ENCODE measurements at places on chromosomes 12 and 14.

DNA sequence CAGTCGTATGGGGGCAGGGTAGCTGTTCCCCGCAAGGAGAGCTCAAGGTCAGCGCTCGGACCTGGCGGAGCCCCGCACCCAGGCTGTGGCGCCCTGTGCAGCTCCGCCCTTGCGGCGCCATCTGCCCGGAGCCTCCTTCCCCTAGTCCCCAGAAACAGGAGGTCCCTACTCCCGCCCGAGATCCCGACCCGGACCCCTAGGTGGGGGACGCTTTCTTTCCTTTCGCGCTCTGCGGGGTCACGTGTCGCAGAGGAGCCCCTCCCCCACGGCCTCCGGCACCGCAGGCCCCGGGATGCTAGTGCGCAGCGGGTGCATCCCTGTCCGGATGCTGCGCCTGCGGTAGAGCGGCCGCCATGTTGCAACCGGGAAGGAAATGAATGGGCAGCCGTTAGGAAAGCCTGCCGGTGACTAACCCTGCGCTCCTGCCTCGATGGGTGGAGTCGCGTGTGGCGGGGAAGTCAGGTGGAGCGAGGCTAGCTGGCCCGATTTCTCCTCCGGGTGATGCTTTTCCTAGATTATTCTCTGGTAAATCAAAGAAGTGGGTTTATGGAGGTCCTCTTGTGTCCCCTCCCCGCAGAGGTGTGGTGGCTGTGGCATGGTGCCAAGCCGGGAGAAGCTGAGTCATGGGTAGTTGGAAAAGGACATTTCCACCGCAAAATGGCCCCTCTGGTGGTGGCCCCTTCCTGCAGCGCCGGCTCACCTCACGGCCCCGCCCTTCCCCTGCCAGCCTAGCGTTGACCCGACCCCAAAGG, 804 bp downstream of the GAPDH start:
- peak; percentile 79 for DNase-seq
- H3K27me3 ChIP-seq = no peaks in the 10 kb centered on the region
- peak overlapping the region; percentile 99 for H3K27ac ChIP-seq
- H3K36me3 ChIP-seq = peaks cover 88% of the 10 kb centered on the region

- no peaks in the 10 kb centered on the region for H3K27me3 ChIP-seq
- H3K27ac ChIP-seq = no peak overlapping the region
- H3K4me3 ChIP-seq = no peak overlapping the region
- no peaks in the 10 kb centered on the region for H3K36me3 ChIP-seq
- H3K4me1 ChIP-seq = no peaks in the 10 kb centered on the region
Measured at GRCh38 chr12:125233319-125233718, 168.1 kb downstream of the AACS start.

DNA sequence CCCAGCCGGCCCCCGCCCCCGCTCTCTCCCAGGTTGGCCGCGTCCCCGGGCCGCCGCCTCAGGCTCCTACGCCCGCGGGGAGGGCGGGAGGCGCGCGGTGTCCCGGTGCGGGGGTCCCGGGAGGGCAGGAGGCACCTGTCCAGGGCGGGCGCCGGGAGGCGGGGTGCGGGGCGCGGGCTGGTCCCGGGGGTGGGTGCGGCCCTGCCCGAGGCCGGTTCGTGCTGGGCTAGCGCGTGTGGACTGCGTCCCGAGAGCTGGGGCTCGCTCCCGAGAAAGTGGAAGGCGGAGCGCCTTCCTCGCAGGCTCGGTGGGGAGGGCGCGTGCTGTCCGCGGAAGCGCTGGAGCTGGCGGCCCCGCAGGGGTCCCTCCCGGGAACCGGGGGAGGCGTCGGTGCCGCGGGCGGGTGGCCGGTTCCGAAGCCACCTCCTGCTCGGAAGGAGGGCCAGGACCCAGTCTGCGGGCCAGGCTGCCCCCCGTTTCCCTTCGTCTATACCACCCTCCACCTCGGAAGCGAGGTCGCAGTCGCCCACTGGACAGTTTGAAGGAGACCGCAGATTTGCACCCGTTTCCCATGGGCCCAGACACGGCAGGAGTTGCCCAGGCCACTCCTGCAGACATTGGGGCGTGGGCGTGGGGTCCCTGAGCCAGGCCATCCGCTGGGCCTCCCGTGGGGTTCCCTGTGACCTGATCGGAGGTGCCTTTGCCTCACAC, 636 bp downstream of the ZFYVE21 start:
- no peaks in the 10 kb centered on the region for H3K27me3 ChIP-seq
- H3K4me1 ChIP-seq = peaks cover 31% of the 10 kb centered on the region
- peaks cover 18% of the 10 kb centered on the region for H3K36me3 ChIP-seq
- peak; percentile 20 for DNase-seq

DNA sequence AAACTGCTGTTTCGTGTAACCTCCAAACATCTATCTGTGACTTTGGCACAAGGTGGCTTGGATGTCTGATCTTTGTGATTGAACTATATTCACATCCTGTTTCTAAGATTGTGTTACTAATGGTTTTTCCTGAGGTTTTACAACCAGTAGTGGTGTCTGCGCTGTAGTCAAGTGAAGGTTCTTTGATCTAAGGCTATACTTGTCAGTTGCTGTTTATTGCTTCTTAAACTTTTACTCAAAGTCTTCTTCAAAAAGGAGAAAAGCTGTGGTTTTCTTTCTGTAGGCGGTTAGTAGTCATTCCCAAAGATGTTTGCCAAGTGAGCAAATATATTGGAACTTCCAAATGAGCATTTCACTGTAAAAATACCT, 12.3 kb upstream of the CALM1 start:
- H3K4me3 ChIP-seq = no peak overlapping the region
- H3K27ac ChIP-seq = no peak overlapping the region
- H3K4me1 ChIP-seq = peaks cover 25% of the 10 kb centered on the region

GRCh38 chr14:25400607-25401206, 350.8 kb upstream of the STXBP6 start:
- no peaks in the 10 kb centered on the region for H3K27me3 ChIP-seq
- peak; percentile 11 for DNase-seq
- no peaks in the 10 kb centered on the region for H3K36me3 ChIP-seq
- peaks cover 11% of the 10 kb centered on the region for H3K4me1 ChIP-seq

DNA sequence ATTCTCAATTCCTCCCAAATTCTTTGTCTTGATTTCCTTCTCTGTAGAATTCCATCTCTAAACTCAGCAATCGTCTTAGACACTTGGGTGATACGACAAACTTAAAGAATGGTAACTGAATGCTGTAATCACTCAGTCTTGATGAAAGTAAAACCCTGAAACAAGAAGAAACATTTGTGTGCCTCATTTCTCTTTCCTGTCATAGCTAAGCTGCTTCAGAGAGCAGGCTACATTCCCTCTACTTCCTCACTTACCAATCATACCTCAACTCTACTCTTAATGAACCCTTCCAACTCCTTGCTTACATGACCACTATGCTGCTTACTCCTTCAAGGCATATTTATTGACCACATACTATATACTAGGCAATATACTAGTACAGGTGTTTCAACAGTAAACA, 8.3 kb downstream of the MAP4K5 start:
- H3K36me3 ChIP-seq = peaks cover 7% of the 10 kb centered on the region
- H3K27me3 ChIP-seq = no peaks in the 10 kb centered on the region
- H3K27ac ChIP-seq = peak overlapping the region; percentile 6
- H3K4me1 ChIP-seq = peaks cover 47% of the 10 kb centered on the region

- peak; percentile 10 for DNase-seq
- peaks cover 15% of the 10 kb centered on the region for H3K4me1 ChIP-seq
- H3K4me3 ChIP-seq = peak within 1 kb of the TSS; percentile 74
- H3K27me3 ChIP-seq = peaks cover 55% of the 10 kb centered on the region
- peak within 1 kb of the TSS; percentile 80 for H3K27ac ChIP-seq
- H3K36me3 ChIP-seq = no peaks in the 10 kb centered on the region
Measured at GRCh38 chr14:71932229-71932981, at the start of gene RGS6. Gene RGS6 (plus strand): TSS chr14:71932429.

- no peak overlapping the region for H3K4me3 ChIP-seq
- no peak for DNase-seq
- H3K27me3 ChIP-seq = no peaks in the 10 kb centered on the region
- H3K27ac ChIP-seq = no peak overlapping the region
Measured at GRCh38 chr14:88611878-88612277, 49.0 kb downstream of the ZC3H14 start.

DNA sequence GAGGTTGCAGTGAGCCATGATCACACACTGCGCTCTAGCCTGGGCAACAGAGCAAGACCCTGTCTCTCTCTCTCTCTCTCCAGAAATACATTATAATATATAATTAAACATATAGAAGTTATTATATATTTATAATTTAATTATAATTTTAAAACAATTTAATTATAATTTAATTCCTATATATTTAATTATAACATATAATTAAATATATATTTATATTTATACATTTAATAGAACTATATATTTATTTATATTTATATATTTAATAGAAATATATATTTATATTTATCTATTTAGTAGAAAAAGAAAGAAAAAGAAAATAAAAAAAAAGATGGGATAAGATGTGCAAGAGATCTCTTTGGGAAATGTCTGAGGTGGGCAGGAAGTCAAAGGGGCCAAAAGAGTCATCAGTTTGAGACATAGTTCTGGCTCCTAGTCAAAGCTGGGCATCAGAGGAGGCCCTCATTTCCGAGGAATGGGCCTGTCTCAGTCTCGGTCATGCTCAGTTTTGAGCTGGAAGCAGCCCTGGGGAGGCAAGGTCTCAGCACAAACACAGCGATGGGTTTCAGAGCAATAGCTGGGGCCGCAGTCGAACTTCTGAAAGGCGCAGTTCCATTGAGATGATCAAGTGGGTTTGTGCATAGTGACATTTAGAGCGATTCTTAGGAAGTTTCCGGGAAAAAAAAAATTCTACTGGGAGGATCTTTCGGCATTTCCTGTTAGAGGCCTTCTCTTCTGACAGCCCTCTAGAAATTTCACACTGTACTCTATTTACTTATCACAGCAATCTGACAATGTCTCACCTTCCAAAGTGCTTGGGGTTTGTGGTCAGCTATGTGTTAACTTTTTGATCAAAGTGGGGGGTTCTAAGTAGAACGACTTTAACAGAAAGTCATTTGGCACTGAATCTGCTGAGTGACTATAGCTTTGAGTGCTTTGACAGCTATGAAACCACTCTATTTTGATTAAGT, 58.7 kb upstream of the GZMB start:
- peak; percentile 44 for DNase-seq
- peak overlapping the region; percentile 95 for H3K27ac ChIP-seq
- H3K36me3 ChIP-seq = no peaks in the 10 kb centered on the region

DNA sequence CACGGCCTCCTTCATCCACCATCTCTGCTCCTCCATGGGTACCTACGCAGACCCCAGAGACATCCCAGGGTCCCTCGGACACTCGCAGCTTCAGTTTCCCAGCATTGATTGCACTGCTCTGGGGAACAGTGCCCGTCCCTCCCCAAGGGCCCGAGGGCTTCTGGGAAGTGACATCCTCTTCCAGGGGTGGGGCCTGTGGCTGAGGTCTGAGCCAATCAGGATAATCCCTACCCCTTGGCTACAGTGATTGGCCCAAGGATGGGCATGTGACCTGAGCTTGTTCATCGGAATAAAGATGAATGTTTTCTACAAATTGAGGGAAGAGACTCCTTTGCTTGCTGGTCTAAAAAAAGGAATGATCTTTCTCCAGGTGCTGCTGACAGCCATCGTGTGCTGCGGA, 37.3 kb upstream of the MYL2 start:
- DNase-seq = no peak
- no peaks in the 10 kb centered on the region for H3K27me3 ChIP-seq
- H3K4me3 ChIP-seq = no peak overlapping the region
- H3K36me3 ChIP-seq = no peaks in the 10 kb centered on the region
- no peak overlapping the region for H3K27ac ChIP-seq

DNA sequence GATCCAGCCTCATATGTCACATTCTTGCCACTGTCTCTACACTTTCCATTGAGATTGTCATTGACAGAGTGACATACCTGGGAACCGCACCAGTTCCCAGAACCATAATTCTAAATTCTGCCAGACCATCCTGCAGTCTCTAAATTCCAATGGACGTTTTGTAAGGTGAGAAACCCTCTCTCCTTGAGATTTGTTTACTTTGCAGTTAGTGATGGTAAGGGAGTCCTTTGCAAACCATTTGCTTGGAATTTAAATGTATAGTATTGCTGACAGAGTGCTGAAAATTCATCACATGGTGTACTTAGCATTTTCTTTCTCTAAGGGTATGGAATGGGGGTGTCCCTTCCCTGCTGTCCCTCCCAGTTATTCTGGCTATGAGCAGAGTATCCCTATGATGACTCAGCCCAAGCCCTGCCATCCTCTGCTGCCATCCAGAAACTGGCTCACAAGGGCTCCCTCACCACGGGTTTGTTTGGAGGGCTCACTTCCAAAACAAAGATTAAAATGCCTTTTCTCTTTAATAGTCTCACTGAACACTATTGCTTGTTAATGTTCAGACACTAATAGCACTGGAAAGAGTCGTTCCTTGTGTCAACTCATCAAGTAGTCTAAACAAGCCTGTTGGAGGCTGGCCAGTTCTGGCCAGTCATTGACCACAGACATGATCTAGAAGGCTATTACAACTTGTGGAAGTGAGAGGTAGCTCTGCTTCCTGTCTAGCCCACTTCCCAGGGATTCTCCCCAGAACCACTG, 129.0 kb upstream of the HMGA2 start:
- H3K27ac ChIP-seq = no peak overlapping the region
- H3K4me1 ChIP-seq = no peaks in the 10 kb centered on the region
- no peaks in the 10 kb centered on the region for H3K36me3 ChIP-seq
- H3K27me3 ChIP-seq = peaks cover 2% of the 10 kb centered on the region
- DNase-seq = no peak
- no peak overlapping the region for H3K4me3 ChIP-seq

DNA sequence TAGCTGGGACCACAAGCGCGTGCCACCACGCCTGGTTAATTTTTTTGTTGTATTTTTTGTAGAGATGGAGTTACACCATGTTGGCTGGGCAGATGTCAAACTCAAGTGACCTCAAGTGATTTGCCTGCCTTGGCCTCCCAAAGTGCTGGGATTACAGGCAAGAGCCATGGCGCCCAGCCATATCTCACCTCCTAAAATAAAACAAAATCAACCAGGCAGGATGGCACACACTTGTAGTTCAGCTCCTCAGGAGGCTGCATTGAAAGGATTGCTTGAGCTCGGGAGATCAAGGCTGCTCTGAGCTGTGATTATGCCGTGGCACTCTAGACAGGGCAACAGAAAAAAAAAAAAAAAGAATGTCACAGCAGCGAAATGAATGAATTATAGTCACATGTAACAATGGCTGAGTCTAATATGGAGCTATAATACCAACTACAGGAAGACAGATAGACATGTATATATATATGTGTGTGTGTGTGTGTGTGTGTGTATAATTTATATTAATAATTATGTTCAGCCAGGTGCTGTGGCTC, 19.3 kb upstream of the TMEM120B start:
- no peak overlapping the region for H3K4me3 ChIP-seq
- no peak overlapping the region for H3K27ac ChIP-seq
- DNase-seq = no peak
- peaks cover 1% of the 10 kb centered on the region for H3K4me1 ChIP-seq

DNA sequence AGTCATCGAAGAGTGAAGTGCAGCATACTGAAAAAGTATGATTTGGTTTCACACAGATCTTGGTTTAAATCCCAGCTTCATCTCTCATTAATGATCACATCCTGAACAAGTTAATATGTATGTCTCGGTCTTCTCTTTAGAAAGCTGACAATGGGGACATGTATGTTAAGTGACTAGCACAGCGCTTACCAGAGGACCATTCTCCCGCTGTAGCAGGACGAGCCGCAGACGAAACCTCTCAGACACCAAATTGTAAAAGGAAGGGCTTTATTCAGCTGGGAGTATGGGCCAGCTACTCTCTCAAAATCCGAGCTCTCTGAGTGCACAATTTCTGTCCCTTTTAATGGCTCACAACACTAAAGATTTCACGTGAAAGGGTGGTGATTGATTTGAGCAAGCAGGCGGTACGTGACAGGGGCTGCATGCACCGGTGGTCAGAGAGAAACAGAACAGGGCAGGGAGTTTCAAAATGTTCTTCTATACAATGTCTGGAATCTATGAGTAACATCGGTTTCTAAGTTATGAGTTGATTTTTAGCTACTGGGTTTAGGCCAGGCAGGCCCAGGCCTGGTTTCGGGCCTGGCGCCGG, 682.4 kb downstream of the DIO2 start:
- H3K27ac ChIP-seq = no peak overlapping the region
- no peaks in the 10 kb centered on the region for H3K27me3 ChIP-seq
- no peaks in the 10 kb centered on the region for H3K36me3 ChIP-seq
- no peaks in the 10 kb centered on the region for H3K4me1 ChIP-seq
- H3K4me3 ChIP-seq = no peak overlapping the region

All from activated T-helper 2 cell treated with anti-CD3 and anti-CD28 coated beads, Interferon-gamma antibody, Interleukin-2, Interleukin-4, amounts not matched to agents 10 μg/mL and 5 μg/mL and 100 μg/mL, durations not matched to agents 14 hours and 24 hours and 36 hours (primary cell).